ENCODE measurements at places on chromosomes 7 and 10.

DNA sequence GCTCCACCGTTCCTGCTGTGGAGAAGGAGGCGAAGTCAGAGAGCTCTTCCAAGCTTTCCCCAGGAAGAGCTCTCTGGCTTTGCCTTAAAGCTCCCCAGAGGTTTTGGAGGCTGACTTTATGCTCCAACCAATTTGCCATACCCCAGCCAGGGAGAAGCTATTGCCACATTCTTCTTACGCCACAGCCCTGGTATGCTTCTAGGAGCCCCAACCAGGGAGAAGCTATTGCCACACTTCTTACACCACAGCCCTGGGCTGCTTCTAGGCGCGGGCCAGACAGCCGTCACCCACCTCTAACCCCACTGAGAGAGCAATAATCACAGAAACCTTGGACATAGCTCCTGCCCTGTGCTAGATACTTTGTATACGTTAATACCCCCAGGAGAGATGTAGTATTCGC, 951 bp downstream of the ELOVL3 start:
- no peak for DNase-seq

DNA sequence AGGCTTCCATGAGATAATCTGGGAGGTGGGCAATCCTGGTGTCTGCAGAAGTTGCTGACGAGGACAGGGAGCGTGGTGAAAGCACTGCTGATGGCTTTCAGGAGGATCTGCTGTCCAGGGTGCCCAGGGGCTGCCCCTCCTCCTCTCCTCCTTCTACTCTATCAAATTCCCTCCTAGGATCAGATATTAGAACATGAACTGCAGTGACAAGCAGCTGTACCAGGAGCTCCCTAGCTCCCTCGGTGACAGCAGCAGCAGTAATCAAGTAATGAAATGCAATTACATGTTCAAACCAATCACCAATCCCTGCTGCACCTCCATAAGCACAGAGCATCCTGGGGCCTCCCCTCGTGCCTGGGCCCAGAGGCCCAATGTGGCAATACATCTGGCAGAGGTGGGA, 46.9 kb downstream of the GRID1 start:
- DNase-seq, result no peak

DNA sequence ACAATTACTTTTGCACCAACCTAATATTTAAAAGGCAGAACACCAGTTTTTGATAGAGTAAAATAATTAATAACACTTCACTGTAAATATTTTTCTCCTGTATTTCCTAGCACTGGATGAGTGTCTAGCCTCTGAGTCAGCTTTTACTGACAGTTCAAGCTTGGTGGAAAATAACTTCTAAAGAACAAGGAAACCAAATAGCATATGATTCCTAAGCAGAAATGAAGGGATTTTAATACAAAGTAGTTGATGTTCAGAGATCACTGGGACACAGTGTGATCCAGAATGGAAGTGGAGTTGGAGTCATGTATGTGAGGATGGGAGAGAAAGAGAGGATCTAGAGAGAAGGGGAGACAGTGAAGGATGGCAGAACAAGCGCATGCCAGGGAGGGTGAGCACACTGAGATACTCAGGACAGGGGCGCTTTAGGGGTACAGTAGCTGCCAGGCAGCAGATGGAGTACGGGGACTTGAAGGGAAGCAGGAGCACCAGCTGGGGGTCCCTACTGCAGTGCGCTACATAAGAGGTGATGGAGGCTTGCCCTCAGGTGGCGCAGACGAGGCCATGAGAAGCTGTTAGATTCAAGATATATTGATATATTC, 117.9 kb upstream of the KLF6 start:
- no peak for DNase-seq

DNA sequence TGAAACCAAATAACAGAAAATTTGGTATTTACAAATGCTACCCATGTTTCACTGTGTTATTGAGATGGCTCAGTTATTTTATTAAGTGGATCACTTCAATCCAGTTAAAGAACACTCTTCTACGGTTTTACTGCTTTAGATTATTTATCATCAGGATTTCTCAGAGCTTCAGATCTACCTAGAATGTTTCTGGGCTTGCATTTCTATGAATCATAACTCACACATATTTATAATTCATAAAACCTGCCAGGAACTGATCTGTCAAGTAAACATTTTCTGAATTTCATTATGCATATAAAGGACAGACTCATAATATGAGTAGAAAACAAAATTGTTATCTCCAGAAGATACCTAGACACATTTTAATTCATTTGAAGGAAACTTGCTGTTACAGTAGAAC, 1172.3 kb upstream of the LRRTM3 start:
- DNase-seq, result no peak

- no peak for DNase-seq
Observed at GRCh38 chr7:35492451-35493175, 202.3 kb downstream of the HERPUD2 start.

- no peak for DNase-seq
Observed at GRCh38 chr7:55094092-55094690, 75.4 kb downstream of the EGFR start.

- no peak for DNase-seq
Observed at GRCh38 chr10:113345826-113346624, 206.8 kb upstream of the HABP2 start.

DNA sequence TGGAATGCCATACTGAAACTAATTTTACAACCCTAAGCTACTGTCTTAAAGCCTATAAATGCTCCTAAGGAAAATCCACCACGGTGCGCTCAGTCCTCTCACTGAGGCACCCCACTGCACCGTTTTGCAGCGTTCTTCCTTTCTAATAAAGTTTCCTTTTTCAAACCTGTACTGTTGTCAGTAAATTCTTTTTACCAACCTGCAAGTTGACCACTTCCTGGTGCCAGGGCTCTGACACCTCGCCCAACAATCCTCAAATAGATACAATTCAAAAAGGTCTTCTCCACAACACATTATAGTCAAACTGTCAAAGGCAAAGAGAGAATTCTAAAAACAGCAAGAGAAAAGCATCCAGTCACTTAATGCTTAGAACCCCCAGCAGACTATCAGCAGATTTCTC, 42.8 kb downstream of the HERPUD2 start:
- no peak for DNase-seq

- DNase-seq, result no peak
Observed at GRCh38 chr10:132668048-132668394, 117.9 kb downstream of the NKX6-2 start.

GRCh38 chr10:102565793-102566192, 62.0 kb downstream of the SUFU start:
- no peak for DNase-seq

GRCh38 chr7:116210345-116211005, at the start of gene TES:
Gene TES (plus strand): TSS chr7:116210539. CDS start chr7:116210708, 169 bp downstream.
- DNase-seq, result peak; percentile 28

DNA sequence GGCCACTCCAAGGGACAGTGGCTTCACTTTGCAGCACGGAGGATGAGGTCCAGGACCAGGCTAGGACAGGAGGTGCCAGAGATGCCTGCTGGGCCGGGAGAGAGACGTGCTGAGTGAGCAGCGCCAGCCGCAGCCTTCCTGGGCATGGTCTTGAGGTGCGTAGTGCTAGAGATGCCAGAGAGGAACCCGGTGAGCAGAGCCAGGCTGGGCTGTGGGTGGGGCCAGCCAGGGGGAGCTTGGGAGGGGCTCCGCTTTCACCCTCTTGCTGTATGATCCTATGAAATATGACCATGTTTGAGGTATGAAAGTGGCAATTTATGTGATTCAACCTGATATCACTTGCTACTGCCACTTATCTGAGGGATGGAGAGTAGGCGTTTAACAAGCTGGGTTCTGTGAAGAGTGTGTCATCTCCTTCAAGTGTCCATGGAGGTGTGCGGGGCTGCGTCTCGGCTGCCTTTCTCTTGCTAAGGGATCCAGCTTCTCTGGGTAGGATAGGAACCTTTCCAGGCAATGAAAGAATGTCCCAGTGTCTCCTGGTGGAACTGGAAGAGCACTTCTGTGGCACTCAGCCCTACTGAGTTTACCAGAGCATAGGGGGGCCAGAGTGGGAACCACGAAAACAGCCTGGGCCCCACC, 518.4 kb upstream of the FOXK1 start:
- DNase-seq, result no peak

DNA sequence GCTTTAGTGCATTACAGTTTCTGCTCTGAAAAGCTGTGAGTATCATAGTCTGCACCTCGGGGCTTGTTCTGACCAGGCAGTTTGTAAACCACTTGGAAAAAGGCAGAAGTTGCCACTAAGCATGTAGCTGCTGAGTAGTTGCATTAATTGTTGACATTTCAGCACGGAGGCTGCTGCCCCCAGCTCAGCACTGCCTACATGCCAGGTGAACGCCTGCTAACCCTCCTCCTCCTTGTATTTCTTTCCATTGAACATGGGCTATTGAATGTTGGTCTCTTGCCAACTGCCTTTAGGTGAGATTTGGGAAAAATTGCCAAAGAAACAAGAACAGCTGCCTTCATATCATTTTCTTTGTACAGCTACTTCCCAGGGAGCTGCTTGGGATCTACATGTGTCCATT, 164.2 kb downstream of the RAPGEF5 start:
- DNase-seq, result no peak

Measured in stimulated activated CD8-positive, alpha-beta memory T cell treated with anti-CD3 and anti-CD28 coated beads, Interleukin-4, amount 100 ng/mL, for 1 hour (primary cell).